ENCODE measurements at places on chromosomes 5 and 9.
A peak's percentile ranks its signal among the peaks of the same experiment; 100 is the strongest.

DNA sequence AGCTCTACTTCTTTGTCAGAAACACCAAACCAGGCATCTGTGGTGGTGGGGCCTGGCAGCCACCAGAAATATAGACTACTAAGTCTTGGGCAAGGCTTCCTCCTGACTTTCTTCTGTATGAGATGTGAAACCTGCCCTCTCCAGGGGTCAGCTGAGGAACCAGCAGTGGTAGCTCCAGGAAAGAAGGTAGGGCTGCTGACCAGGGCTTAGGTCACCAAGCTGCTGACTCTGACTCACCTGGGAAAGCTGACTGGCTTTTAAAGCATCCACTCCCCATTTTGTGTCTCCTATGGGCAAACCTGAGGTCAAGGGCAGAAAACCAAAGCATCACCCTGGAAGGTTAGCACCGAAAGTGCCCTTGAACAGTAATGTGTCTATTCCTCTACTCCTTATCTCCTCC, 10.4 kb upstream of the SH3TC2 start:
- DNase-seq = no peak

GRCh38 chr9:91711755-91712601, 238.1 kb downstream of the ROR2 start:
- DNase-seq = peak; percentile 30

GRCh38 chr5:169656125-169656901, 19.2 kb downstream of the DOCK2 start:
- no peak for DNase-seq

- DNase-seq = no peak
These were observed 40.9 kb downstream of the CPEB4 start for GRCh38 chr5:173928871-173929574.

Measured in DND-41 (cell line).